Stimulated activated CD4-positive, alpha-beta T cell treated with anti-CD3 and anti-CD28 coated beads, Interleukin-4, amount 100 ng/mL, for 4 hours (primary cell): ENCODE measurements at places on chromosomes 2 and 18.

DNA sequence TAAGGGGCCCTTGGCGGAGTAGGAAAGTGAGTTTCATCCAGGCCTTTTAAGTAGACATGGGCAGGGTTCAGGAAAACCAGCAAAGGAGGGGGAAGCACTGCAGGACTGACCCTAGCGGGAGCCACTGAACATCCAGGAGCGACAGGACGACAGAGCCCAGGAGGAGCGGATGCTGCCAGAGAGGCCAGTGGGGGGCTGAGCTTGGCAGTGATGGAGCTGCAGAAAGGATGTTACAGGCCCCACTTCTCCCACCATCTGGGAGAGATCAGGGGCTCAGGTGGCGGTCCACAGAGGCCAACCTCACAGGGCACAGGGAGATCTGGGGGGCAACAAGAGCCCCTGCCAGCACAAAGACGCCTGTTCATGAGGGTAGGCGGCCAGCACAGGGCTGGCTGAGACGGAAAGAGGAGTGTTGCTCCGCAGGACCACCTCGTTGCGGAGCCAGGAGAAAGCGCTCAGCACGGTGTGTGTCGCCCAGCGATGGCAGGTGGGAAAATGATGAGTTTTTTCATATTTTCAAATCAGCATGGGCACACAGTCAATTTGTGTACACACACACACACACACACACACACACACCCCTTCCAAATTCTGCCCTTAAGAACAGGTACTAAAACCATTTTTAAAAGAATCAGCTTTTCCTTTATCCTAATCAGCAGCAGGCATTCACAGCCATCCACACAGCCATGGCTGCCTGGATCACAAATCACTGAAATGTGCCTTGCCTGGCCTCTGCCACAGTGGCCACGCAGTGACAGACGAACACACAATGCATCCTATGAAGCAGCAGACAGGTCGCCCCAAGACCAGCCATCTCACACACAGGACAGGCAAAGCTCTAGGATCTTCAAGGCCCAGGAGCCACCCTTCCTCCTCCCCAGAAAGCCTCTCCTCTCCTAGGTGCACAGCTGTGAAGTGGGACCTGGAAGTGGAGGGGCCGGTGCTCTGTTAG lies 63.2 kb downstream of the NDUFA10 start:
- no peak for DNase-seq

- no peak for DNase-seq
These were observed 717 bp downstream of the IHH start for GRCh38 chr2:219059725-219060682.

- no peak for DNase-seq
These were observed 65.4 kb downstream of the DIS3L2 start for GRCh38 chr2:232026910-232027309.

- peak; percentile 11 for DNase-seq
These were observed 52.0 kb upstream of the FAM171B start for GRCh38 chr2:186641807-186642321.
